Right cardiac atrium (tissue), 5 donors: ENCODE measurements at places on chromosomes 7 and 10. TPM values are rescaled to one million over a fixed set of nuclear protein-coding genes. Genes with fewer than 3 reads are reported as not detected.

DNA sequence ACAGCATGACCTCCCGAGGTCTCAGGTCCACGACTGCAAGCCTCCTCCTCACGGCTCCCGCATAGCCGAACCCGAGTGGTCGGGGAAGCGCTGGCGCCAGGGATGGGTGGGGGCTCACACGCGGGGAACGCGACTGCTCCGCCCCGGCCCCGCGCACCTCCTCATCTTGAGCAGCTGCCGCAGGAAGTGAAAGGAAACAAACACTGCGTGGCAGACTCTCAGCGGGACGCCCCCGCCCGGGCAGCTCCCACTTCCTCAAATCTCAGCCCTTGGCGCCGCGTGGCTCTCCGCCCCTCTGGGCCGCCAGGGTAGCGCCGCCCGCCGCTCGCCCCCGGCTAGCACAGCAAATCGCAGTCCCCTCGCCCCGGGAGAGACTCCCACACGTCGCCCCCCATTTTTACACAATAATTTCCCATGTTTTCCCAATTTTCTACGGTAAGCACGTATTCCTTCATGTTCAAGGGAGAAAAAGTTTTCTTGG, at the start of gene TMEM243:
TSS of gene TMEM243 (minus strand) at position 188 of the 481 bp plus-strand sequence. CDS start 229 bp downstream, outside the sequence.
- peak; percentile 93 for DNase-seq

The ACSM6 gene
- not detected for total RNA-seq

DNA sequence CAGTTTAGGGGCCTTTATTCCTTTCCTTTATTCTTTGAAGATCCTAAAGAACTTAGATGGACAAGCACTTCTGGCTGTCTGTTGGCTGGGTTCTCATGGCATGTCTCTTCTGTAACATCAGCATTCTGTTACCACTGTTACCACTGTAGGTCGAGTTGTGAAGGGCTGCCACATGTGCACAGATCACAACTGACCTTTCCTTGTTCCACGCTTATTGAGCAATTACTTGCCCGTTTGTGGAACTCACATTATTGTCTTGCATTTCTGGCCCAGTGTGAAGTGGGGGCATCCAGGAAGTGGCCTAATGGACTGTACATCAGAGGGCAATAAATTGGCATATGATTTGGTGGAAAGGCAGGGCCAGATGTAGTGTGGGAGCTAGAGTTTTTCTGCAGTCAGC, 23.7 kb downstream of the GBF1 start:
- DNase-seq: no peak

GRCh38 chr10:60669501-60669900, 108.8 kb upstream of the CDK1 start:
- DNase-seq: no peak

The CHAT gene
- total RNA-seq: not detected

DNA sequence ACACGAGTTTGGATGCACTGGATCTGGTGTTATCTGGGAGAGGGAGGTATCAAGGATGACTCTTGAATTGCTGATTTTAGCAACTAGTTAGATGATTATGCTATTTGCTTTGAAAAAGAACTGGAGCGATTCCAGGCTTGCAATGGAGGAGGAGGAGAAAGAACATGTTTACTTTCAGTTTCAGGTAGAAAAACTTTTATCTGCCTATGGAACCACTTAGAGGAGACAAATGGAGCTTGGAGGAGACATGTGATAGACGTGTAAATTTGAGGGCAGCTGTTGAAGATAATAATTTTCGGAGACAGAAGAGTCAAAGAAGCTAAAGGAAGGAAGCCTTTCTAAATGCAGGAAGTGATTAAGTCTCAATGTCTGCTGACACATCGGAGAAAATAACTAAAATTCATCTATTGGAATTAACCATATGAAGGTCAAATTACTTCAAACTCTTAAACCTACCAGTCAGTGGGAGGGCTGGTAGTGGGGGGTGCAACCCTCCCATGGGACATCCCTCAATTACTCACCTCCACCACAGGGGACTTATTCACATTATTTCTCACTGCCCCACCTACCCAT, 56.4 kb upstream of the GNAI1 start:
- no peak for DNase-seq

- no peak for DNase-seq
These were observed 28.9 kb downstream of the ZNF25 start for GRCh38 chr10:37947526-37947925.

DNA sequence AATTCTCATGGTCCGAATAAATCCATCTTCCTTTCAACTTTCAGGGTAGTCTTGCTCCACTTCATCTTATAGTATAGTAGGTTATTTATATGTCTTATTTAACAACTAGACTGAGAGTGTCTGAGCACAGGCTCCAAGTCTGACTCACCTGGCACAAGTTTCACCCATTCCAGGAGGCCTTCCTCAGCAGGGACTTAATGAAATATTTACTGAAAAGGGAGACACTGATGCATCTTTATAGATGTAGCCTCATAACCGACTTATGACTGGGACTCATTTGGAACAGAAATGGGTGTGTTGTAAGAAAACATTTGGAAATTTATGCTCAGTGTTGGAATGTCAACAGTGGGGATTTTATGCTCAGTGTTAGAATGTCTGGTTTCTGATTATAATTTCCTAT, 59.9 kb downstream of the CH25H start:
- DNase-seq: no peak

The ST7 gene
- total RNA-seq: 36.8 TPM

The H2BK1 gene
- not detected for total RNA-seq

The NKX2-3 gene
- total RNA-seq: not detected

GRCh38 chr7:80498481-80499349, 13.1 kb downstream of the GNAT3 start:
- no peak for DNase-seq

GRCh38 chr10:97049670-97050069, 136.1 kb downstream of the SLIT1 start:
- DNase-seq: no peak

GRCh38 chr7:120052884-120053382, 220.0 kb upstream of the KCND2 start:
- DNase-seq: peak; percentile 41

- no peak for DNase-seq
These were observed 244.0 kb downstream of the BUB3 start for GRCh38 chr10:123398180-123398591.

GRCh38 chr7:82286798-82287140, 156.8 kb downstream of the CACNA2D1 start:
- no peak for DNase-seq

The NPFFR1 gene
- total RNA-seq: 0.03 TPM

The SPDYE6 gene
- not detected for total RNA-seq

The AKR1D1 gene
- total RNA-seq: not detected

DNA sequence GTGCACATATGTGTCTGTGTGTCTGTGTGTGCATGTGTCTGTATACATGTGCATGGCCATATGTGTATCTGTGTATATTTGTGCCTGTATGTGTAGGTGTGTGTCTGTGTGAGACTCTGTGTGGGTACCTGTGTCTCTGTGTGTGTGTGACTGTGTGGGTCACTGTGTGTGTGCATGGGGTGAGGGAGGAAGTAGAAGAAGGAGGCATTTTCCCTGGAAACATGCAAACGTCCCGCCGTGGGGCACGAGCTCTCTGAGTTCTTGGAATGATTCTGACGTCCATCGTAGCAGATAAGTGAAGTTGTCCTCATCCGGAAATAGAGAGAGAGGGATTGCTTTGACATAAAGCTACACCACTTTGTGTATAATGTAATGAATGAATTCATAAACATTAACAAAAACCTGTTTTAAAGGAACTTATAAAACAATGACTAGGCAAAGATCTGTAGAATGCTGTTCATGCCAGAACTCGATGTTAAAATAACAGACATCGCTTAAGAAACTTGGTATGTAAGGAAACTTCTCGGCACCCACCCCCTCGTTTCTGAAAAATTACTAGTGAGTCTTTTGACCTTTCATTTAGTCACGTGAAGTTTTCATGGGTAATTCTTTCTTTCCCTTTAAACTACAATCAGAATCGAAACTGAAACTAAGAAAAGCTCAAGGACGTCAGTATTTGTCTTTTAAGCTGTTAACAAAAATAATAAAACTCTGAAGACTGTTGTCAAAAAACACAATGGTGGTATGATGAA, 43.6 kb upstream of the KLF6 start:
- DNase-seq: peak; percentile 42

DNA sequence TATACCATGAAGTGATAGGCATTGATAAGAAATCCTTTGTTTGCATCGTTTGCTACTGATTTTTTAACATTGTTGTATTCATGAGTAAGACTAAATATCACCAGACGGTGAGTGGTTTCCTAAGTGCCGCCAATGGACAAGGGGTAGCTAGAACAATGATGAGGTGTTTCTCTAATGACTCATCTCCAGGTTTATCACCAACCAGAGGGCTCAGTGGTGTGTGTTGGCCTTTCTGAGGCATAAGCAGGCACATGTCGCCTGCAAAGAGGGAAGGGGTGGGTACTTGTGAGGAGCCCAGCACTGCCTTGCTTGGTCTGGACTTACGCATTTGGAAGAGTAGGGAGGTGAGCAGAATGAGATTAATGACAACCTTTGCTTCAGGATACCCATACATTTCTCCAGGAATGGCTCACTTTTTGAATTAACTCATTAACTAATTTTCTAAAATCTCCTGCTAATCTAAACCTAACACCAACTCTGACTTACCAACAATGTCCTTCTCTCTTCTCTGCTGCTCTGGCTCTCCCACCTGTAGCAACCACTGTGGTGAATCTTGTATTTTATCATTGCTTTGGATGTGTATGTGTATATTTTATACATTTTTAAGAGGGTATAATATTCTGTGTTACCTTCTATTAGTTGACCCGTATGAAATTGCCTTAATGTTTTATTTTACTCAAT, 722.6 kb downstream of the GRID1 start:
- DNase-seq: no peak

DNA sequence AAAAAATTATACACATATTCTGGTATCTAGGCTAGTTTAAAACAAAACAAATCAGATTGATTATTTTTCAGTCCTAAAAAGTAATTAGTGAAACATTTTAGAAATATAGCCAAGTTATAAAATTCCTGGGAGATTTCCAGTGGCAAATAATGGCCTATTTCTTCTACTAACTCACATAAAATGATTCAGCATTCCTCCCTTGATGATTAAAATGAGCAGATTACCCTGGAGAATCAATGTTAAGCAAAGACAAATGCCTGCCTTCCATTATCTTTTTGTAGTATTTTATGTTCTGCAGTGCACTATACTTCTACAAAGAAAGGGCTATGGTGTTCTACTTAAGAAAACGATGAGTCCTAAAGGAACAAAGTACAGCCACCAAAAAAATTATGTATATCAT, 53.6 kb downstream of the PARD3 start:
- no peak for DNase-seq

DNA sequence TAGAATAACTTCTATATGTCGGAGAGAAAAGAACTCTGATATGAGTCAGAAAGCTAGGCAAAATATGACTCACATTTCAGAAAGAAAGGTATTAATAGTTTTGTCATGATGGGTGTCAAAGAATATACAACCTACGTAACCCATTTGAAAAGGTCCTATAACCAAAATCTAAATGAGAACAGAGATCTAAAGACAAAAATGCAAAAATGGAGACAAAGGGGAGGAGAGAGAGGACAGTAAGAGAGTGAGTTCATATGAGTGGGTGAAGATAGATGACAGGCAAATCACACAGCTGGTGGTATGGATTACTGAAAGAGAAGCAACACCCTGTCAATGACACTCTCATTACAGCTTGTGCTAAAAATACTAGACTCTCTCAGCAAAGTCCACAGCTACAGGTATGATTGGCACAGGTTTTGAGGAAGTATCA, 25.6 kb downstream of the ANKMY2 start:
- no peak for DNase-seq

The NCF1 gene
- 2.9 TPM for total RNA-seq

The ZNF425 gene
- total RNA-seq: 0.99 TPM

DNA sequence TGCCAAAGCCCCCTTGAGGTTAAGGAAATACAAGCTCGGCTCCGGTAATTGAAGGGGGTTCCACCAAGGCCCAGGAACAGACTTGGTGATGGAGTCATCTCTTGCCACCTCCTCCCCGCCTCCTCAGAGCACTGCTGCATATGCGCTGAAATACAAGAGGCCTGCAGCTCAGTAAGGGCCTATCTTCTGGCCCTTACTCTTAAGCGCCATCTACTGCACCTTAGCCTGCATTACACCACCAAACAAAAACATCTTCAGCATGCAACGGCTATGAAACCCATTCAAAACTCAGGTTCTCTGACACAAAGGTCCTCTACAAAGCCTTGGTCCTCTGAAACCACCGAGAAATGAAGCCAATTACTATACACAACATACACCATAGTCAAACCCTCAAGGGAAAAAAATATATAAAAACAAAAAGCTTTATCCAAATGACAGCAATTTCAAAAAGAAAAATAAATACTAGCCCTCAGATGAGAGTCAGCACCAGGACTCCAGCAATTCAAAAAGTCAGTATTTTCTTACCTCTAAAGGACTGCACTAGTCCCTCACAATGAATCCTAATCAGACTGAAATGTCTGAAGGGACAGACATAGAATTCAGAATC, 176.8 kb upstream of the TBX20 start:
- DNase-seq: no peak

DNA sequence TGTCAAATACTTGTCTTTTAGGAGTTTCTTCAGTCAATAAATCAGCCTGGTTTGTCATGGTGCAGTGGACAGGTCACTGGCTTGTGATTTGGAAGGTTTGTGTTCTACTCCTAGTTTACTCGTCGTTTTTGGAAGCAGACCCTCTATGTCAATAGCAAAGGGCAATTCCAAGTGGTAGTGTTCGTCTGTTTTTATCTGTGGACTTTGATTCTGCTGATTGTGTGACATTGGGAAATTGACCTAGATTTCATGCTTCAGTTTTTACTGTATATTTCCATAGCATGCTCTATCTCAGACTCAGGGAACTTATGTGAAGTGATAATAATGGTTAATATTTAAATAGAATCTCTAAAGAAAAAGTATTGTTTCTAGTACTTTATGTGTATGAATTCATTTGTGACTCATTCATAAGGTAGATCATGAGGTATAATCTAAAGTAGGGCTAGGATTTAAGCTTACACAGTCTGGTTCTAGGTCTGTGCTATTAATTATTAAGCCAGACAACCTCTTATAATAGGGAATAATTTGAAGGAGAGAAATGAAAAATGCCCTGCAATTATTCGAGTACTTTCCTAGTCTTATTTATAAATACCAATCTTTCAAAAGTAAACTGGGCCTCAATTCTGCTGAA, 198.1 kb downstream of the REEP3 start:
- DNase-seq: no peak

DNA sequence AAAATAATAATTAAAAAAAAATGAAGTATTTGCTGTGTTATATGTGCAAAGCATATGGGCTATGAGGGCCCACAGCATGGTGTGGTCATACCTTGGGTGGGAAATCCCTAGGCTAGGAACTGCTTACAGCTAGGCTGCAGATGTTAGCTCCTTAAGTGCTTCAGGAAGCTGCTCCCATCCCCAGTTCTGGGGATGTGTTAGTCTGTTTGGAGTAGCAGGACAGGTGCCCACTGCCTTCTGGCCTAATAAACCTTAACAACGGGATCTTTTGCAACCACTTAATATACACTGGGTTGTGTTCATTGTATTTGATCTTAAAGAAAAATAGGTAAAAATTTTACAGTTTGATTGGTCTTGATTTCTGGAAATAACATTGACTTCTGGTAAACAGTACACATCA, 46.3 kb downstream of the HK1 start:
- DNase-seq: no peak

The CALD1 gene
- total RNA-seq: 140 TPM

- no peak for DNase-seq
These were observed 13.0 kb upstream of the ACBD5 start for GRCh38 chr10:27253576-27253975.
